ENCODE measurements at places on chromosomes 6 and 20.

DNA sequence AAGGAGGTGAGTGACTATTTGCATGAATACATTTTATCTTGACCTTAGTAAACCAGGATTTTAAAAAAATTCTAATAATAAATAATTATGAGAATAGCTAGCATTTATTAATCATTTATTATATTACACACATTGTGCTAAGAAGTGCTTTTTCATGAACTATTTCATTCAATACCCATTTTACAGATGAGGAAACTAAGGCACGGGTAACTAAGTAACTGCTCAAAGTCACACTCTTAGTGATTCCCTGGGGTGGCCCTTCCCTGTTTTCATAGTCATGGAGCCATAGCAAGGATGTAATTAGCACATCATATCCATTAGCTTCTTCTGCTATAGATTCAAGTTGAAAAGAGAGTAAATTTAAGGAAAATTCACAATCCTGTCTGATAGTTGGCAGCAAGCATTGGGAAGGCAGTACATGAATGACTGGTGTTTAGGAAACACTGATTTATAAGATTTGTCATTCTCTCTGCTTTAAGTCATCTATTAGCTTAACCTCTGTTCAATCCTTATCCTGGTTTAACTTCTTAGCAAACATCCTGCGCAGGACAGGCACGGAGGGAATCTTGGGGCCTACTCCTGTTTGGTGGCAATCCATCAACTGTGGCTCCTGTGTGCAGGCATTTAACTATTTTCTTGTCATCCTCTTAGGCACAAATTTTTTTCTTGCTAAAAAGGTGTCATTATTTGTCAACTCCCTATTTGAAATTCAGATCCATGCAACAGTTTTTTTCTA lies 68.3 kb downstream of the RIN2 start:
- no peak for DNase-seq

DNA sequence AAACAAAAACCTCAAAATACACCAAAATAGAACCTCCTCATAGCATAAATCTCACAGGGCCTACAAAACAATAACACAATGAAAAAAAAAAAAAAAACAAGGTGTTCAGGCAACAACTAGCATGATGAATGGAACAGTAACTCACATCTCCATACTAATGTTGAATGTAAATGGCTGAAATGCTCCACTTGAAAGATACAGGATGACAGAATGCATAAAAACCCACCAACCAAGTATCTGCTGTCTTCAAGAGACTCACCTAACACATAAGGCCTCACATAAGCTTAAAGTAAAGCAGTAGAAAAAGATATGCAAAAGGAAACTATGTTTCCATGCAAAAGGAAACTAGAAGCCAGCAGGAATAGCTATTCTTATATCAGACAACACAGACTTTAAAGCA lies 121.3 kb downstream of the CDK19 start:
- DNase-seq, result no peak

- DNase-seq, result no peak
These were observed 474.4 kb upstream of the RNF217 start for GRCh38 chr6:124487623-124488431.

GRCh38 chr6:163398115-163398514 lies 16.4 kb upstream of the QKI start:
- no peak for DNase-seq

DNA sequence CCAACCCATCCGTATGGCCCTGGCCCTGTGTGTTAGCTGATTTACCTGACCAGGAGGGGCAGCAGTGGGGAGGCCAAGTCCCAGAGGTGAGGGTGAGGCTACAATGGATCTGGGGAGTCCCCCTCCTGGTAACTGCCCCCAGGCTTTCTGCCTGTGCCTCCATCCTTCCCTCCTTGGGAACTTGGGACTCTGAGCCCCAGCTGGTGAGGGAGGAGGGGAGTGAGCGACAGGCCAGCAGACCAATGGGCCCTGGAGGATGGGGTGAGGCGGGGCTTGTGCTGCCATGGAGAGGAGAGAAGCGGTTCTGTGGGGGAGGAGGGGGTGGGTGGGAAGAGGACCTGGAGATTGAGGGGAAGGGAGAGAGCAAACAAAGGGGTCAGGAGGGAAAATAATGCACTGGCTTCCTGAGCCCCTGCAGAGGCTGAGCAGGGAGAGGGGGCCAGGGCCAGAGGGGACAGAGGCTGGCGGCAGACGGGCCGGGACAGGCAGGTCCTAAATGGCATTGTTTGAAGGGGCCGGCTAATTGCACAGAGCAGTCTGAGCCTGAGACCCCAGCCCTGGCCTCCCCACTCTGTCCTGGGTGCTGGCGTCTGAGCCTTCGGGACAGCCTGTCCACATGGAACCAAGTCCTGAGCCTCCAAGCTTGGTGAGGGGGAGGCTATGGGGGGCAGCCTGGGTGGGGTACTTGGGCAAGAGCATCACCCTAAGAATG lies 17.5 kb downstream of the DNMT3B start:
- no peak for DNase-seq

GRCh38 chr6:130697995-130698535 lies 129.1 kb upstream of the SMLR1 start:
- no peak for DNase-seq

DNA sequence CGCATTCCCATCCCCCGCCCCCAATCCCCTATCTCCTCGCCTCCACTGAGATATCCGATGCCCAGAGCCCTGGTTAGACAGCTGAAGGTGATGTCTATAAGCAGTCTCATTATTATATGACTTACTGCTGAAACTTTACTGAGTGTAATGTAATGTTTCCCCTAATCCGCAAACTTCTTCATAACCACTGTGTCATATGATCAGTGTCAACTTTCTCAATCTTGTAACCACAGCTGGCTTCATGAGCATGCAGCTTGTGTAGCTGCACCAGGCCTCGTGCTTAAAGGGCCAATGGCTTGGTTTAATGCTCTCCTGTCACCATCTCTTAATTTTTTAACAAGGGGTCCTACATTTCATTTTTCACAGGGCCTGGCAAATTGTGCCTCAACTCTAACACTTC lies 8.1 kb downstream of the ASIP start:
- DNase-seq, result no peak

DNA sequence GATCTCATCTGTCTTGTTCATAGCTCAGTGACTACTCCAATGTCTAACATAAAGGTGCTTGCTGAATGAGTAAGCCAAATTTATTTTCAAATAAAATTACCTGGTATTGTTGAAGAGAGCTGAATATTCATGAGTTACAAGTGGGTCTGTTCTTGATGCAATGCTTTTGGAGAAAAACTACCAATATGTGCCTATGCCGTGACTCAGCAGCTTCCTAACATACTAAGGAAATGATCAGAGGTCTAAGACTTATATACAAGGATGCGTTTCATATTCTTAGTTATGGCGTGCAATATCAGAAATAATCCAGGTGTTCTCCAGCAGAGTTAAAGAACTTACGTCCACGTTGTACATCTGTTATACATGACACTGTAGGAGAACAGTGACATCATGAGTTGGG lies 5.1 kb downstream of the FAM120B start:
- DNase-seq, result no peak

- no peak for DNase-seq
These were observed 234.5 kb downstream of the LRFN2 start for GRCh38 chr6:40352527-40353170.

GRCh38 chr6:162706232-162706631 lies 21.3 kb downstream of the PRKN start:
- no peak for DNase-seq

DNA sequence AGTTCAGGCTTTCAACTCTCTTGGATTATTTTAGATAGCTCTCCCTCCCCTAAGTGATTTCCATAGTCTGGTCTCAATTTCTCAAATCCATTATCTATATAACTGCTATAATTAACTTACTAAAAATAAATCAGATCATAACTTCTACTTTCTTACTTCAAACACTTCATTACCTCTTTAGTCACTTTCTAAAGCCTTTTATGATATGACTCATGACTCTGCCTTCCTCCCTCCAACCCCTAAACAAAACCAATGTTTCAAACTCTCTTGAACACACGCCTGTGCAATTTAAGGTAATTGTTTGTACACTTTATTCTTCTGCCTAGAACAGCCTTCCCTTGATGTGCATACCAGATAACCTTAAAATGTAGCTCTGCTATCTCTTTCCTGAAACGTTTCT lies 100.5 kb downstream of the LMBRD1 start:
- no peak for DNase-seq

DNA sequence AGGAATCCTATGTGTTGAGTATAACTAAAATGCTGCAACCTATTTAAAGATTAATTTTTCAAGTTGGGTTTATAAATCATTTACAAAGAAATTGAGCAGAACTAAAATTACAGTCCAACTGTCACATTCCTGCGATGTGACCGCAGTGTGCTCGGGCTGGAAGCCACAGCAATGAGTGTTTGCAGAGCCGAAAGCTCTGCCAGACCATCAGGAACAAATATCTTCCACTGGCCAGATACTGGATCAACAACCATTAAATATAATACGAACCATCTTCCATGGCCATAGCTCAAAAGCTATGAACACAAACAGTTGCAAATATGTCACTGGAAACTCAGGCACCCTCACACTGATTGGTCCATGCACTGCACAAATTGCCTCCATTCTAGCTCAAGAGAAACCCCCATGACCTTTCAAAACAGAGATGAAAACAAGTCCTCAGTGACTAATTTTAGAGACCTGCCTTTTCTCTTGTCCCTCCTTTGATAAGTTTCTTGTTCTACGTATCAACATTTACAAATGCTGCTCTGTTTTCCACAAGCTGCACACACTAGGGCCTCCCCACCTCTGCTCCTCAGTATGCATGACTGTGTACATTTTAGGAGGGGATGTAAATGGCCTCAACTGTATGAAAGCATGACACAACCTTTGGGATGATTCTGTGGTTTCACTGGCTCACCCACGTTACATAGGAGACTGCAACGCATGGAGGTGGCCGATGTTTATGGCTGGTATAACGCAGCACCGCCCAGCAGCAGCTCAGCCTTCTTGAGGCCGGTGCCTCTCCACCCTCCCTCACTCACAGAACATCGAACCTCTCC lies 171.7 kb downstream of the WDR27 start:
- DNase-seq, result no peak

GRCh38 chr6:90038961-90039653 lies 144.8 kb downstream of the GJA10 start:
- no peak for DNase-seq

DNA sequence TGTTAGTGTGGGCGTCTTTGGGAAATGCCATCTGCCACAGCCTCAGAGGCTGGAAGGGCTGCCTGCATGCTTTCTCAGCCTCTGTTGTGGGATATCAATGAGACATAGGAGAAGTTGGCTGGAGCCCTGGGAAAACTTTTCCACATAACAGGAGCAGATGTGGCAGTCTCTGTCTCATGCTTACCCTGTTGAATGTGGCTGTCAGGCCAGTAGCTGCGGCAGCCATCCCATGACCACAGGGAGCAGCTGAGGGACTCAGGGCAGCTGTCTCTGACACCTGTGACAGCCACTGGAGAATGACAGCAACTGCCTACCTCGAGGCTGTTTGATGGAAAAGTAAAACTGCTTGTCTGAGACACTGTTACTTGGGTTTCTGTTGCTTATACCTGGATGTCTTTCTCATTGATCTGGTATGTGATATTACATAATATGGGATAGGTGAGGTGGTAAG lies 64.4 kb downstream of the TULP4 start:
- DNase-seq, result no peak

GRCh38 chr6:129130959-129131681 lies 248.2 kb downstream of the LAMA2 start:
- DNase-seq, result no peak

DNA sequence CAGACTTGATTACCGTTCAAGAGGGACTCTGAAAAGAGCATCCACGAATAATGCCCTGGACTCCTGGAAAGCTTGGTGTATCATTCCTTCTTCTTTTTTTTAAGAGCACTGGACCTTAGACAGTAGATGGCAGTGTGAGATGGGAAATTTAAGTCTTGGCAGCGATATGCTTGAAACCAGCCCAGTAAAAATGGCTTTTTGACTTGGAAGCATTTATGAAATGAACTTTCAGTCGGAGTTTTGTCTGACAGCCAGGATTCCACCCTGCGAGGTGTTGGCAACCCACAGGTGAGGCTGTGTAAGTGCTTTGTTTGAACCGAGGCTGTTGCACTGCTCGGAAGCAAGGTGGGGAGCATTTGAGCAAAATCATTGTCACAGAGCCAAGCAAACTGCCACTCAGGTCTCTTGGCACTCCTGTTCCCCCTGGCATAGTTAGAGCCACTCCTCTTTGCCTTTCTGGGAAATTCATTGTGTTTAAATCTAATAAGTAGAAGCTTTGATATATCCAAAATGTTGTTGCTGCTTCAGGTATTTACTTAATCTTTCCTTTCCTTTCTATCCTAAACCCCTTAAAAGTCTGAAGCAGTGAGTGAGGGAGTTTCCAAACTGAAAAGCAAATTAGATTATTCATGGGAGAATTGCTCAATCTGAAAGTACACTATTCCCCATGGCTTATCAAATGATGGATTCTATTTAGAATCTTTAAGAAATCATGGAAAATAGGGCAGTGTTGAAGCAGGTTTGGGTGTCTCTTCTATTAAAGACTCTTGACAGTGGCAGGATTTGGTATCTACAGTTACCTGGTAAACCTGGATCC lies 272.8 kb upstream of the SLC35B3 start:
- DNase-seq, result no peak

- DNase-seq, result no peak
These were observed 88.3 kb downstream of the SASH1 start for GRCh38 chr6:148430897-148431296.

GRCh38 chr20:40682104-40682981 lies 6.7 kb downstream of the MAFB start:
- no peak for DNase-seq

DNA sequence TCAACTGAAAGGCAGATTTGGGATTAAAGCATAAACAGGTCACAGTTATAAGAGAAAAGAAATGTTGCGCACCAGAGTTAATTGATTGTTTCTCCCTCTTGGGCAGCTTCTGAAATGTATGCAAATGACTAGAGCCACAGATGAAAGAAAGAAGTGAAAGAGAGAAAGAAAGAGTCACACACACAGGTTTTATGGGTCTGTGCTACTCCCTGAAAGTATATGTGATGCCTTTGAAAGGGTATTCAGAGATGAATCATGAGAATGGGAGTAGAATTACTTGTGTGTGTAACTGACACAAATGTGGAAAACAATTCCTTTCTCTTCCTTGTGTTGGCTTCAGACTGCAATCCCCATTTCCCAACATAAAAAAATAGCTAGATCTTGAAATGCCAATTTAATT lies 196.9 kb downstream of the FOXA2 start:
- DNase-seq, result no peak

DNA sequence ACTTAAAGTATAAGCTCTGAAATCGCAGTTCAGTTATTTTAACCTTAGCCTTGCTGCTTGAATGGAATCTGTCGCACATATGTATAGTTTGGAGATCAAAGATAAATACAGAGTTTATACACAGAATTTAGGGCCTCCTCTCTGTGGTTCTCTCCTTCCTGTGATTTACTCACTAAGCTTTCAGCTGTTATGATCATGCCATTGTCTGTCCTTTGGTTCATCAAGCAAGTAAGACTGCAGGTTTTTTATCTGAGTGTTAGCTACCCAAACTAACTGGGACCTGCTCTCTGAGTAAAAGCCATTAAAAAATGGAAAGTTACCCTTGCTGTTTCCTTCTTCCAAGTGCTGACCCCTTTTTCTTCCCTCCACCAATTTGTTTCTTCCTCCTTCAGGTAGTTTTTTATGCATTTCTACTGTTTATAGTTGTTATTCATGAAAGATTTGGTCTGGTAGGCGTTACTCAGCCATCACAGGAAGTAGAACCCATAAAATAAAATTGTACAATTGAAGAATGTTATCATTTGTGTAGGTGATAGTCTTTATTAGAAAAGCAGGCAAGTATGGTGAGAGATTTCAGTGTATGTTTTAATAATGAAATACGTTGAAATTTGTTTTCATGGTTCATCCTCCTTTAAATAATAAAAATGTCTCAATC lies 33.7 kb upstream of the SUMO4 start:
- no peak for DNase-seq

GRCh38 chr6:82040405-82041221 lies 206.9 kb downstream of the IBTK start:
- no peak for DNase-seq

GRCh38 chr6:167474725-167475124 lies 149.8 kb downstream of the TTLL2 start:
- no peak for DNase-seq

Measured in activated B cell treated with CpG ODN at 0.5 μM for 24 hours (primary cell).